ENCODE measurements at places on chromosomes 7 and 10. TPM values are rescaled to one million over a fixed set of nuclear protein-coding genes. Genes with fewer than 3 reads are reported as not detected.

GRCh38 chr10:73096041-73096448 is 621 bp downstream of the P4HA1 start:
- peak overlapping the region; percentile 88 for H3K27ac ChIP-seq
- H3K4me1 ChIP-seq, result peaks cover 29% of the 10 kb centered on the region
- H3K27me3 ChIP-seq, result no peaks in the 10 kb centered on the region
- DNase-seq, result peak; percentile 79
- peaks cover 7% of the 10 kb centered on the region for H3K36me3 ChIP-seq
- H3K4me3 ChIP-seq, result peak overlapping the region; percentile 92

CTAGE4 gene
- 5.3 TPM for total RNA-seq

ANXA11 gene
- total RNA-seq, result 273 TPM

GRCh38 chr10:78531088-78531487 is 497.4 kb downstream of the RPS24 start:
- no peaks in the 10 kb centered on the region for H3K4me1 ChIP-seq
- peaks cover 10% of the 10 kb centered on the region for H3K27me3 ChIP-seq
- DNase-seq, result no peak

DNA sequence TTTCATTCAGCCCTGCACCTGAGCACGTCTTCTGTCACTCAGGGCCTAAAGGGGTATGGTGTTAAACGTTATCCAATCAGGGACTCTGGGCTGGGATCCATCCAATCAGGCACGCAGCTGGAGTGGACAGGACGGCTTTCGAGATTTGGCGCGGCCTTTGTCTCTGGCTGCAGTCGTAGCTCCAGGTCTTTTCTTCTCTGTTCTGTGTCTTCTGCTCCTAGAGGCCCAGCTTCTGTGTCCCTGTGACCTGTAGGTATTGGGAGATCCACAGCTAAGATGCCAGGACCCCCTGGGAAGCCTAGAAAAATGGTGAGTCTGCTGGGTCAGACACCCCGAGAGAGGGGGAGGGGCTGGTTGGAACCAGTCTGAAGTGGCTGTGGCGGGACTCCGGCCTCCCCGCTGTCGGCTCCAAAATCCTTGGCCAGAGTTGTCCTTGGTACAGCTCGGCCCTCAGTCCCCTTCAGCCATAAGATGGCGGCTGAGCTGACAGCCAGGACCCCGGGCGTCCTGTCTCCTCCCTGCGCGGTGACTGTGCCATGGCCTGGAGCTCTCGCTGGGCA is 11.7 kb upstream of the ZNF680 start:
- no peak overlapping the region for H3K27ac ChIP-seq
- DNase-seq, result no peak
- H3K4me1 ChIP-seq, result peaks cover 5% of the 10 kb centered on the region
- peaks cover 5% of the 10 kb centered on the region for H3K27me3 ChIP-seq
- no peak overlapping the region for H3K4me3 ChIP-seq
